Dorsolateral prefrontal cortex (tissue), 122 donors: ENCODE measurements at places on chromosomes 6 and 20.

DNA sequence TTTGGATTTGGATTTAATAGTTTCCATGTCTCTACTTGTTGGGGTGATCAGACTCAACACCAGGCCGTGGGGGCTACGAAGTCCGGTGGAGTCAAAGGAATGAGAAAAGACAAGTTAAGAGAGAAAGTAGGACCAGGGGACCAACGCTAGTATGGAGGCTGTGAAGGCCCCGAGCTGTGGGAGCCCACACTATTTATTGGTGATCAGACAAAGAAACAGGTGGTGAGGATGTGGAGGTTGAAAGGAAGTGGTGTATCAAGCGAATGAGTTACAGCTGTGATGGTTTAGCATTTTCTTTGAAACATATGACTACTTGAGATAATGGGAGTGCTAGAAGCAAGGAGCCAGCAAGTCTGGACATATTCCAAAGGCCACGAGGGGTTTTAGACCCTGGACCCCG, 62.4 kb downstream of the AKAP7 start:
- no peak for DNase-seq

DNA sequence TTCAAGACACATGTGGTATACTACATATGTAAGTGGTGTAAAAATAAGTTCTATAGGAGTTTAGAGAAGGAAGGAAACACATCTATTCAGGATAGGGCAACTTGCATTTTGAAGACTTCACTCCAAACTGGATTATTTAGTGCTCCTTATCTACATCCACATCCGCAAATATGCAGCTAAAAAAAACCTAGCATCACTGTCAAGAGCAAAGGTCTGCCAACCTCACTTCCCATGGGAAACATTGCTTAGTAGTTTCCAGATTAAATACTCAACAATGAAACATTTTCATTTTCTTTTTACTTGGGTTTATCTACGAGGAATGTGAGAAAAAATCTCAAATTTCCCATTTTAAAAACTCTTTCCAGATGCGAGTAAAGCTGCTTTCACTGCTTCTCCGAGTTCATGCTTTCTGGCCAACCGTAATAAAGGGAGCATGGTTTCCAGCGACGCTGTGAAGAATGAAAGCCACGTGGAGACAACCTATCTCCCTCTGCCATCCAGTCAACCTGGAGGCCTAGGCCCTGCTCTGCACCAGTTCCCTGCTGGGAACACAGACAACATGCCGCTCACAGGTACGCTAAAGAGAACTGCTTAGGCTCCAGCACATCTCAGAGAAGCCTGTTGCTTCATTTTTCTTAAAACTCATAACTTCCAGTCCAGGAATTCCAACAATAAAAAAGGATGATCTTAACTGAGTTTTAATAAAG, 48.2 kb downstream of the RFX6 start:
- DNase-seq: no peak

- DNase-seq: no peak
Measured at GRCh38 chr20:20568604-20569205, 143.7 kb downstream of the RALGAPA2 start.

DNA sequence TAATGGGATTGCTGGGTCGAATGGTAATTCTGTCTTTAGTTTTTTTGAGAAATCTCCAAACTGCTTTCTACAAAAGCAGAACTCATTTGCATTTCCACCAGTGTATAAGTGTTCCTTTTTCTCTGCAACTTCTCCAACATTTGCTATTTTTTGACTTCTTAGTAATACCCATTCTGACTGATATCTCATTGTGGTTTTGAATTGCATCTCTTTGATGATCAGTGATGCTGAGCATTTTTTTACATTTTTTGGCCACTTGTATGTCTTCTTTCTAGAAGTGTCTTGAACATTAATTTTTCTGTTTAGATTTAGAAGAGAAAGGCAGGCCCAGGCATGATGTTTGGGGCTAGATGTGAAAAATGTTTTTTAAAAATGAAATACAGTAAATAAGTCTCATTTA, 553.1 kb upstream of the MAN1A1 start:
- no peak for DNase-seq

DNA sequence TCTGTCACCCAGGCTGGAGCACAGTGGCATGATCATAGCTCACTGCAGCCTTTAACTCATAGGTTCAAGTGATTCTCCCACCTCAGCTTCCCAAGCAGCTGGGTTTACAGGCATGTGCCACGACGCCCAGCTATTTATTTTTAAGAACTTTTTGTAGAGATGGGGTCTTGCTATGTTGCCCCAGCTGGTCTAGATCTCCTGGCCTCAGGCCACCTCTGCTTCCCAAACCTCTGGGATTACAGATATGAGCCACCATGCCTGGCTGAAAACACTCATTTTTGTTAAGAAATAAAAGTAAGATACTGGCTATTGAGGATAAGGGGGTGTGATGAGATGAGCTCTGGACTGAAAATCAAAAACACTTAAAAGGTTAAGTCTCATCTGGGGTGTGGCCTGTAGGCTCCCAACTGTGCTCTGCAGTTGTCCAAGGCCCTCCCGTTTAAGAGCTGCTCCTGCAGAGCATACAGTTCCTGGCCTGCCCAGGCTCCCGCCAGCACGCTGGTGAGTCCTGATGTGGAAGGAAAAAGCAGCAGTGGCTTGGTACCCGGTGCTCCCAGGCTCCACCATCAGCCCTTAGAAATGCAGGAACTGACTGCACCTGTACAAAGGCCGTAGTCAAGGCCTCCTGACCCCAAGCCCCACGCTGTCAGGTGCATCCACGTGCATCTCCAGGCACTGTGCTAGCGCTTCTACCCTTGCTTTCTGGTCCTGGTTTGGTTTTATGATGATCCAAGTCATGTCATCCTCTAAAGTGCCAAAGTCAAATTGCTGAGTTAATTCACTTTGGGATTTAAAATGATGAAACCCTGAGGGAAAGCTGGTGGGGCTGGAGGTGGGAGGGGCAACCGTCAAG, 111.5 kb downstream of the TMEM242 start:
- no peak for DNase-seq

- DNase-seq: no peak
Measured at GRCh38 chr6:1592852-1593251, 16.9 kb upstream of the FOXC1 start.

DNA sequence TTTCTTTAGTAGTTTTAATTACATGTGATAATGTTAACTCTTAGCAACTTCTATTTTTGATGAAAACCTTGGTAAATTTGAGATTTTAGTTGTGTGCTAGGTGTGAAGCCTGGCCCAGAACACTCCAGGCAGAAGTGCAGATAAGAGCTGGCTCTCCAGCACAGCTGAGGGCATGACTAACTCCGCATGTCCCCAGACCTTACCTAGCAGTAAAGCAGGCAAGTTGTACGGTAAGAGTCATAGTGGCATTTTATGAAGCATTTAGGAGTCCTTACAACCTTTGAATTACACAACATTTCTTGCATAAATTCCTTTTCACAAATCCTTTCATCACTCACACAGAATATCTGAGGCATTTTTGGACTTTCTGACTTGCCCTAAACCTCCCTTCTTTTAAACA, 67.2 kb downstream of the OPRM1 start:
- no peak for DNase-seq

DNA sequence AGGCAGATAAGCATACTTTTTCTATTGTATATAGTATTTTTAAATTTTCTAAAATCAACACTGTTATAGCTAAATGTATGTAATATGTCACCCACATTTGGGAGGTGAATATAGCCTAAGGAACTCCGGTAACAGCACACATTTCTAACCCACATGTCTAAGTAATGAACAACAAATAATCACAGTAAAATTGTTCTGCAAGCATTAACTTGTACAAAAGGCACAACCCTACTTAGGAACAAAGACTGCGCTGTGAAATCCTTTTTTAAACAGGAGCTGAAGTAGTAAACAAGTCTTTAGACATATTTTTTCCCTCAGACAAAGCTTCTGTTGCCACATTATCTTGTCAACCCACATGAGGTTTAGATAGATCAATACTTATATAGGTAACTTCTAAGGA, 872.4 kb upstream of the SLC35B3 start:
- no peak for DNase-seq

GRCh38 chr6:13248053-13248452, 80.3 kb downstream of the TBC1D7 start:
- DNase-seq: no peak

DNA sequence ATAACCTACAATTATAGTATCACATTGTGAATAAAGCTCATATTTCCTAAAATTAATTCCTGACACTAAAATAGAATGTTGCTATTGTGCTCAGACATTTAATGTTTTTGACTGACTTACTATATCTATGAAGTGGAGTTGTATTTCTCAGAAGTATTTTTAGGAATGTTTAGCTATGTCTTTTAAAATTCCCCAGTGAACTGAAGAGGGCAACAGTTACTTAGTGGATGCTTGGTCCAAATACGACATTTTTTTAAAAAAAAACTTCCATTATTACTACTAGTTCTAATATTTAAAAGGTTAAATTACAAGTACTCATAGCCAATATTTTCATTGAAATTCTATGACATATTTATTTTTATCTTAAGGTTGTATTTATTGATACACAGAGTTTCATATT, 460.2 kb downstream of the COL12A1 start:
- no peak for DNase-seq
